ENCODE measurements at places on chromosomes 1 and 21.

- DNase-seq: no peak
Observed at GRCh38 chr1:44821240-44821715, 13.0 kb downstream of the BTBD19 start.

GRCh38 chr1:31164291-31164690, 75.4 kb downstream of the NKAIN1 start:
- no peak for DNase-seq

GRCh38 chr1:151289991-151290708, 8.1 kb downstream of the ZNF687 start:
- no peak for DNase-seq

DNA sequence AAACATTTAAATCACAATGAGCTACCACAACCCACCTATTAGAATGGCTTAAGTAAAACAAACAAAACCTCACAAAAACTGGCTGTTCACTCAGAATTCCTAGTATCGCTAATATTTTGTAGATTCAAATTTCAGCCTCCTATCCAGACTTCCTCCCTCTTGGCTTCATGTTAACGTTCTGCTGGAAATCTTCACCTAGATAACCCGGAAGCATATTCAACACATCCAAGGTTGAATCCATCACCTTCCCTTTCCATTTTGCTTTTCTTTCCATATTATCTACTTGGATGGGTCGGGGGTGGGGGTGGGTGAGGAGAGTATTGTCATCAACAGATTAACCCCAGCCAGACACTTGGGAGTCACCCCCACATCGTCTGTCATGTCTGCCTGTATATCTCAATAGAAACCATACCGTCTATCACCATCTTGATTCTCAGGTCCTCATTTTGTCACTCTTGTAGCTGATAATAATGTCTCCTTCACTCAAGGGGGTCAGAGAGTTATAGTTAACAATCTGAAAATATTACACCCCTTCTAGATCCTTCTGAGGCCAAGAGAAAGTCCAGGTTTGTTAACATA, 1.7 kb upstream of the DPH5 start:
- DNase-seq: no peak

DNA sequence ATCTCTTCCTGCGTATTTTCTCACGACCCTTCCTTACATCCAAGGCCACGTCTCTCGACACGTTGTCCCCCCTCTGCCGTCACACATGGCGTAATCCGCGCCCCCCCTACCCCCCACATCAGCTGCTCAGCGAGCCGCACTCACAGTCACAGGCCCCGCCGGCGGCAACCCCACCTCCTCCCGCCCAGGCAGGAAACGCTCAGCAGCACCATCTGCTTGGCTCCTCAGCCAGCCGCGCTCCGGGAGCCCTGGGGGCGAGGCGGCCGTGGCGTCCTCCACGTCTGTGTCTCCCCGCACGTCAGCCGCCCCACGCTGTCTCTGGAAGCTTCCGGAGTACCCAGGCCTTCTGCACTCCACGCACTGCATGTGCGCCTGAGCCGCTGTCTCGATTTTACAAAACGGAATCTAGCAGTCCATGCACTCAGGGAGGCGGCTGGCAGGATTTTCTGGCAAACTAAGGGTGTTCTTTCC, 64.6 kb downstream of the SIK1 start:
- DNase-seq: peak; percentile 78

- DNase-seq: no peak
Observed at GRCh38 chr1:46221749-46222148, 18.6 kb downstream of the LURAP1 start.

GRCh38 chr1:70826428-70826827, 221.2 kb downstream of the PTGER3 start:
- DNase-seq: no peak

- no peak for DNase-seq
Observed at GRCh38 chr1:217747156-217747769, 116.1 kb downstream of the SPATA17 start.

DNA sequence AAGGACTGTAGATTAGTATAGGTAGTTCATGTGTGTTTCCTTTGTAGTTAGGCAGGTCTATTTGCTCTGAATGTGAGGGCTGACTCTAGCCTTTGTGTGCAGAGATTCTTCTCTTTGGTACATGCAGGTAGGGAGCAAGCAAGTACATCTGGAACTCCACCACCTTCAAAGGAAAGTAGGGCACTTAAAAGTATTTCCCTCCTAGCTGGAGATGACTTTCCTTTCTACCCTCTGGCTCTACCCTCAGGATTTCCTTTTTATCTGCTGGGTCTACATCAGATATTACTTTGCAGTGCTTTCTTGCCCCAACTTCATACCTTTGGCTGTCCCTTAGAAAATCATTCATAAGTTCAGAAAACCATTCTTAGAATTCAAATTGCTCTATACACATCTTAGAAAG, 91.7 kb upstream of the HIVEP3 start:
- DNase-seq: no peak

DNA sequence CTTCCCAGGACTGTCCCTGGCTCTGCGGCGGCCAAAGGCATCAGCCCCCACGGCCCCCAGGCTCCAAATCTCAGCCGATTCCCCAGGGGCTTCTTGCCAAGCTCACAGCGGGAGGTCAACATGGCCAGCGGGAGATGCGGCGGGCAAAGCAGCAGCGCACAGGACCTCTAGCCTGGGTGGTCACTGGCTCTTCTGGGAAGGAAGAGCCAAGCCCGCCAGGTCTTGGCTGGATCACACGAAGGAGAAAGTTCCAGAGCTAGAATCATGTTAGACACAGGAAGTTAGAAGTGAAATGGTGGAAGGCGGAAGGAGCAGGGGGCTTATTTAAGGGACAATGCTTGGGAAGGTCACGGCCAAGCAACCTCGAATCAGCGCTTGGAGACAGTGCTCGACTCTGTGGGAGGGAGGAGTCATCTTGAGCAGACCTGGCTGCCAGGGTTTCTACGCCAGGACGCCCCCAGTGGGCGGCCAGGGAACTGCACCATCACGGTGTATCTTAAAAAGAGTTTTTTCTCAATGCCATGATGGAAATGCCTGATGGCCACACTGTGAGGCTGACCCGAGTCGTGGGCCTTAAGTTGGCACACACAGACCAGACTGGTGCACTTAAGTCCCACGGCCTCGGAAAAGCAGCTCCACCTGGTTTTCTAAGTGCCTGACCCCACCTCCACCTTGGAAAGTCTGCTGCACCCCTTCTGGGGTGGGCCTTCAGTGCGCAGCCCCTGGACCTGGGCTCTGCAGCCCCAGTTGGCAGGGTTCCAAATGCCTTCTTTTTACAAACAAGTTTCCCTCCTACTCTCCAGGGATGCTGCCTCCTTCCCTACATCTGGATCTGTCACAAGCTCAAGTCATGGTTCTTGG, 29.3 kb downstream of the SLC66A1 start:
- DNase-seq: peak; percentile 87

DNA sequence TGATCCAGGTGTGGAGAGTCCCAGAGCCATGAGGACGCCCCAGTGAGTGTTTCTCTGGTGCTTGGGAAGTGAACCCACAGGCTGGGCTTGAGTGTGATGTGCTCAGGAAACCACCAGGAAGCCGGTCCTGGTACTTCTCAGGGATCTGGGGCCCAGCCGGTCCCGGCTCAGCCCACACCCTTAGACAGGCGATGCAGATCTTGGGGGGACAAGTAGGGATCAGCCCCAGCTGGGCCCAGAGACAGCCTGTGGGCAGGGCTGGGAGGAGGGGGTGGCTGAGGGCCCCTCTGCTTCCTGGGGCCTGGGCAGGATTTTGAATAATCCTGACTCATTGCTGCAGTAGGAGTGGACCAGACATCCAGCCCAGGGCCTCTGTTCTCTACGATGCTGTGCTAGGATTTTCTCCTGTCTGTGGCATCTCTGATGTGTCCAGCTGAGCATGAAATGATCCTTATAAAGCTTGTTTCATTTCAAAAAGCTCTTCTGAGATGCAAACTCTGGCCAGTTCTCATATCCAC, 698.0 kb downstream of the PTPRU start:
- no peak for DNase-seq

GRCh38 chr1:74857676-74858075, 124.7 kb downstream of the TYW3 start:
- DNase-seq: no peak

GRCh38 chr1:6447818-6448748, 17.9 kb downstream of the TNFRSF25 start:
- no peak for DNase-seq

- no peak for DNase-seq
Observed at GRCh38 chr1:118012515-118013124, 83.1 kb downstream of the WDR3 start.

GRCh38 chr21:37536616-37537278, 170.2 kb downstream of the DYRK1A start:
- no peak for DNase-seq

DNA sequence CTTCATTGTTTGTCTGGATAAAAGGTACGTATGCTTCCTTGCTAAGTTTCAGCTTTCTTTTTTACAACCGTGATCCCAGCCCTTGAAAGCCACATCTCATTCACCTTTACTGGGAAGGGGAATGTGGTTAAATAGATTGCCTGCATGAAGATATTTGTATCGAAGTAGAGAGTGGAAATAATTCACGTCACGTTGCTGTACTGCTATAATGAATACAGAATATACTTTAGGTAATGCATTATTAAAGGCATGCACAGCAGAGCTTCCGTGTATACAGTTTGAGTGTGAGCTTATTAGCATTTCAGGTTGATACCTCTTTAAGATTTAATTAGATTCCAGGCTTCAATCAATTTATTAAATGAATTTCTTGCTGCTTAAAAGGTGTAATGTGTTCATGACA, 153.8 kb downstream of the HHAT start:
- no peak for DNase-seq

DNA sequence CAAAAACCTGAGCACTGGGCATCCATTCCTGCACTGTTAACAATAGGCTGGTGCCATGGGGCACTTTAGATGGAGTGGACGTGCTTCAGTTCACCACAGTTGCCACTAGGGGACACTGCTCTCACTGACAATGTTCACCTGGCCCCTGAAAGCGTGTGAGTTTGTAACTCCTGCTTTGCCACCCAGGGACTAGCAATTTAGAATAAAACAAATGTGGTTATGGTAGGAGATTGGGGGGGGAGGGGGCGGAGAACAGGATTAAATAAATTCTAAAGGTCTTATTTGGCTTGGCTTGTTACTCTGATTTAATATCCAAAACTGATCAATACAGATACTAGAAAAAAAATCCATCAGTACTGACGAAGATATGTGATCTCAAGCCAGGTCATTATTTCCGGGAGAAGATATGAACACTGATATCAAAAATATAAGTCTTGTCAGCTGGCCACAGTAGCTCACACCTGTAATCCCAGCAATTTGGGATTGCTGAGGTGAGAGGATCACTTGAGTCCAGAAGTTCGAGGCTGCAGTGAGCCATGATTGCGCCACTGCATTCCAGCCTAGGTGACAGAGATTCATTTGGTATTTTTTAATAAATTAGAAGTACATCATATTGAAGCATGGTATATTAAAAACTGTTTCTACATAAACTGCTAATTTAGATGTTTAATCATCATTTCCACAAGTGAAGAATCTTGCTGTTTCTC, 23.2 kb downstream of the INTS7 start:
- DNase-seq: no peak

DNA sequence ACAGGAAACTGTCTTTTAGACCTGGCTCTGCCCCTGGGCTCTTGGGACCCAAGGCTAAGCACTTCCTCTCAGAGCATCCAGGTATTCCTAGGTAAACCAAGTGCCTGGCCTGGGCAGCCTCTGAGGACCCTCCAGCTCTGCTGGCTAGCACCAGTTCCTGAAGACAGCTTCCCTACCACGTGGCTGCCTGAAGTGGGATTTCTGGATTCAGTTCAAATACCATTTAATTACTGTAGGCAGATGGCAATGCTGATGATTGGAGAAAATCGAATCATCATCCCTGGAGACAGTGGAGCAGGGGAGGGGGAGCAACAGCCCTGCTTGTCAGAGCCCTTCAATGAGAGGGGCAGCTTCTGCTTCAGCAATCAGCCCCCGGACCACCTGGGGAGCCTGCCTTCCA, 11.9 kb downstream of the KIF21B start:
- no peak for DNase-seq

- DNase-seq: no peak
Observed at GRCh38 chr1:4768553-4768952, 114.1 kb downstream of the AJAP1 start.

- no peak for DNase-seq
Observed at GRCh38 chr21:32979598-32980268, 46.0 kb upstream of the OLIG2 start.

DNA sequence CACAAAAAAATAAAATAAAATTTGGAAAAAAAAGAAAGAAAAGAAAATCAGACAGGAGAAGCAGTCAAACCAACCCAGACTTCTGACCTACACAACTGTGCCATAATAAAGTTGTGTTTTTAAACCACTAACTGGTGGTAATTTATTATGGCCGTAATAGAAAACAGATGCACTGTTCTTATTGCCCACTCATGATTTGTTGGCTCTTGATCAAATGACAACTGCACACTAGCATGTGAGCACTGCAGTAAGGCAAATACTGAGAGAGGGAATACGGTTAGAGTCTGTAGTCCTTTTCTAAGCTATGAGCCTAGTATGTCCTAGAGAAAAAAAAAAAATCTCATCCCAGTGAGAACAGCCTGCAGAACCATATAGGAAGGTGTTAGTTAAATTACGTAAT, 61.2 kb upstream of the TNR start:
- no peak for DNase-seq

DNA sequence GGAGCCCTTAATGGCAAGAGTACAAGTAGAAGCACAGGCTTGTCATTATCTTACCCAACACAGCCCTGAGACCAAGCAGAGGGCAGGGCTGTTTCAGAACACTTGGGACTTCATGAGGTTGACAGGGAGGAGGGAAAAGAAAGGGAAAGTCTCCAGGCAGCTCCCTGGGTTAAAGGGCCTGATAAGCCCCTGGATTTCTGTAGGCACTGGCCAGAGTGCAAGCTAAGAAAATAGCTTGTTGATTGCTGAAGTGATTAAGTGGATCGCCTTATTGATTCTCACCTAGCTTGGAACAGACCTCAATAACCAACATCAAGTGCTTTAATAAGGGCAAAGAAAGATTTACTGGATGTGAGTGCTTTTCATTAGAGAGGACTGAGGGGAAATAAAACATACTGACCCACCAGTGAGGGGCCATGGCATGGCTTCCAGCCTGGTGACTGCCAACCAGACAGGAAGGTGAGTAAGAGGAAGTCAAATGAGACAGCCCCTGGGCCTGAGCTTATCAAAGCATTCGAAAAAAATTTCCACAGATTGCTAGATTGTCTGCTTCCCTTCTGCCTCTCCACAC, 121.4 kb upstream of the NFIA start:
- no peak for DNase-seq

- DNase-seq: no peak
Observed at GRCh38 chr1:35530168-35530567, 27.0 kb downstream of the KIAA0319L start.

DNA sequence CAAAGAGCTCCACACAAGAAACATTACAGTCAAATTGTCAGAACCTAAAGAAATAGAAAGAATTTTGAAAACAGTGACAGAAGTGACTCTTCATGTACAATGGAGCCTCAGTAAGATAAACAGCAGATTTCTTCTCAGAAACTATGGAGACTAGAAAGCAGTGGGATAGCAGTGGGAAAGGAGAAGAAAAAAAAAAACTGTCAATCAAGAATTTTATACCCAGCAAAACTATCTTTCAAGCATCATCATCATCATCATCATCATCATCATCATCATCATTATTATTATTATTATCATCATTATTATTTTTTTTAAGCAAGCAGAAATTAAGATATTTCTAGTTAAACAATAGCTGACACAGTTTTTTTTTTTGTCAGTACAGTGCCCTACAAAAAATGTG, 24.2 kb downstream of the CEP170 start:
- no peak for DNase-seq

Data from ascending aorta (tissue), 2 donors.